ENCODE measurements at places on chromosomes 2 and 18. TPM values are rescaled to one million over a fixed set of nuclear protein-coding genes. Genes with fewer than 3 reads are reported as not detected.

Gene LIMS4
- total RNA-seq, result 2.2 TPM

Gene ALPP
- total RNA-seq, result not detected

Gene PRR30
- total RNA-seq, result not detected

Gene GNLY
- 8.4 TPM for total RNA-seq

Gene SKOR2
- total RNA-seq, result not detected

Gene NLRC4
- 3.1 TPM for total RNA-seq

Gene SH2D6
- 0.40 TPM for total RNA-seq

Gene ALK
- 0.18 TPM for total RNA-seq

Gene GNAL
- 17.1 TPM for total RNA-seq

Gene SGPP2
- total RNA-seq, result 0.53 TPM

Gene RUFY4
- 0.36 TPM for total RNA-seq

Gene GALR1
- total RNA-seq, result 0.13 TPM

Gene WDR7
- 43.0 TPM for total RNA-seq

Gene RAB6C
- total RNA-seq, result 0.13 TPM

Gene L3MBTL4
- total RNA-seq, result 8.7 TPM

Gene PLA2R1
- total RNA-seq, result 31.6 TPM

Gene TNFRSF11A
- total RNA-seq, result 2.7 TPM

Gene SIX3
- not detected for total RNA-seq

Gene SOWAHC
- total RNA-seq, result 30.9 TPM

Gene CXCR1
- total RNA-seq, result 4.9 TPM

Gene UPP2
- total RNA-seq, result not detected

Gene SERPINB7
- total RNA-seq, result 0.53 TPM

Gene TP53I3
- total RNA-seq, result 25.3 TPM

Gene SLC9A2
- not detected for total RNA-seq

Gene HOXD8
- total RNA-seq, result 11.9 TPM

Gene NEUROD1
- total RNA-seq, result not detected

Gene RIT2
- total RNA-seq, result not detected

Gene ATG9A
- 39.9 TPM for total RNA-seq

Gene DNAJC5G
- not detected for total RNA-seq

Gene NDUFS1
- 73.7 TPM for total RNA-seq

Gene AQP4
- 0.27 TPM for total RNA-seq

Gene COLEC12
- 19.3 TPM for total RNA-seq

Gene NXPH2
- not detected for total RNA-seq

Gene GAL3ST2
- total RNA-seq, result not detected

Gene DUSP19
- total RNA-seq, result 3.0 TPM

Gene RTP5
- total RNA-seq, result not detected

Gene IL36G
- total RNA-seq, result not detected

Gene SFTPB
- total RNA-seq, result 6.1 TPM

Gene PHOSPHO2
- total RNA-seq, result 8.5 TPM

Gene ZNF512
- total RNA-seq, result 46.1 TPM

Gene COLEC11
- 1.1 TPM for total RNA-seq

Gene CNGA3
- not detected for total RNA-seq

Gene PCARE
- total RNA-seq, result 0.53 TPM

Gene DNAJC10
- total RNA-seq, result 108 TPM

Gene GPR75
- total RNA-seq, result 2.5 TPM

Measured in sciatic nerve (tissue), 2 donors.